ENCODE measurements at places on chromosomes 4 and X. TPM values are rescaled to one million over a fixed set of nuclear protein-coding genes. Genes with fewer than 3 reads are reported as not detected.

Gene ARHGAP36
- total RNA-seq: not detected

Gene TCEAL6
- not detected for total RNA-seq

Gene SSX4
- not detected for total RNA-seq

Gene KIT
- total RNA-seq: 0.73 TPM

Gene TCEAL9
- 3.2 TPM for total RNA-seq

Gene RRH
- 0.32 TPM for total RNA-seq

Gene XPNPEP2
- total RNA-seq: 0.21 TPM

Gene TMEM154
- total RNA-seq: 17.1 TPM

Gene DDX53
- total RNA-seq: not detected

Gene SLC9A7
- 15.1 TPM for total RNA-seq

Gene ADAM29
- not detected for total RNA-seq

Gene PF4V1
- total RNA-seq: not detected

Gene BMX
- not detected for total RNA-seq

Gene RAB9B
- 0.95 TPM for total RNA-seq

Gene FGFBP2
- total RNA-seq: 1.2 TPM

Gene ZNF718
- 2.6 TPM for total RNA-seq

Gene C4orf36
- not detected for total RNA-seq

Gene PRR32
- total RNA-seq: not detected

Gene CYSLTR1
- 7.8 TPM for total RNA-seq

Gene GAGE2A
- not detected for total RNA-seq

Gene MAGEA4
- total RNA-seq: not detected

All from activated naive CD4-positive, alpha-beta T cell treated with anti-CD3 and anti-CD28 coated beads, Interleukin-2, amount 50 U/mL, for 72 hours (primary cell).